Left kidney (tissue), 8 donors: ENCODE measurements at places on chromosomes 6 and 20.

DNA sequence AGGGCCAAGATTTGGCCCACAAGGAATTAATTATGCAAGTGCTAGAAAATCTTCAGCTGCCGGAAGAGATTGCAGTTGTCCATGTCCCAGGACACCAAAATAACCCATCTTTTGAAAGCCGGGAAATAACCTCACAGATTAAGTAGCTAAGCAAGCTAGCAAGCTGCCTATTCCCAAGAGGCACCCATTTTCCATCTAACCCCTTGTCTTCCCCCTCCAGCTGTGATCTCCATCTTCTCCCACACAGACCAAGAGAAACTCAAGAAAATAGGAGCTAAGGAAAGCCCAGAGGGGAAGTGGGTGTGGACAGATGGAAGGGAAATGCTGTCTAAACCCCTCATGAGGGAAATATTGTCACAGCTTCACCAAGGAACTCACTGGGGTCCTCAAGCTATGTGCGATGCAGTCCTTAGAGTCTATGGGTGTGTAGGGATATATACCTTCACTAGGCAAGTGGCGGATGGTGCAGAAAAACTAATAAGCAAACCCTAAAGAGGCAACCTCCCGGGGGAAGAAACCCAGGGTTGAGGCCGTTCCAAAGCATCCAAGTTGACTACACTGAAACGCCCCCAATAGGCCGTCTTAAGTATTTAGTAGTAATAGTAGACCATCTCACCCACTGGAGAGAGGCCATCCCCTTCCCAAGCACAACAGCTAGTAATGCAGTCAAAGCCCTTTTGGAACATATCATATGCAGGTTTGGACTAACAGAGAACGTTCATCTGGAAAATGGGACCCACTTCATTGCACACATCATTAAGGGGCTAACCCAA lies 64.3 kb upstream of the PRSS16 start:
- no peak for DNase-seq

DNA sequence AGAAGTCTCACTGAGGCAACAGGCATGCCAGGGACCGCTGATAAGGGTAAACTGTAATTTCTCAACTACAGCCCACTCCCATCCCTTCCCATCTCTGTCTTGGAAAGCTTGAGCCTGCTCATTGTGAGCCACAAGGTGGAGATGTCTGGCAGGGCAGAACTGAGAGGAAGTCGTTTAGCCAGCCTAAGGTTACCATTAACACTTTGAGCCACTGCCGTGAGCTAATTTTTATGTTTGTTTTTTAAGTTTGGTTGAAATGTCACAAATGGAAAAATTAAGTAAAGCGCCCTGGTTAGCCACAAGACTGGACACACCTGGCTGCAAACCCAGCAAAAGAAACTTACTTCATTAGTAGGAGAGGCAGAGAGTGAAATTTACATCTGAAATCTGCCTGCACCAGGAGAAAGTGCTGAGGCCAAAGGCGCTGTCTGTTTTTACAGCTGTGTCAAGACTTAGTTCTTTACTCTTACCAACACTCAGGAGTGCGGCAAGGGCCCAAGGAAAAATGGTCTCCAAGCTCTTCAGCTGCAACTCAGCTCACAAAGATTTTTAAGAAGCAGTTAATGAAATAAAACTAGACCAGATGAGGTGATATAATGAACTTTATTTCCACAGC lies 50.0 kb upstream of the FAM83C start:
- no peak for DNase-seq

DNA sequence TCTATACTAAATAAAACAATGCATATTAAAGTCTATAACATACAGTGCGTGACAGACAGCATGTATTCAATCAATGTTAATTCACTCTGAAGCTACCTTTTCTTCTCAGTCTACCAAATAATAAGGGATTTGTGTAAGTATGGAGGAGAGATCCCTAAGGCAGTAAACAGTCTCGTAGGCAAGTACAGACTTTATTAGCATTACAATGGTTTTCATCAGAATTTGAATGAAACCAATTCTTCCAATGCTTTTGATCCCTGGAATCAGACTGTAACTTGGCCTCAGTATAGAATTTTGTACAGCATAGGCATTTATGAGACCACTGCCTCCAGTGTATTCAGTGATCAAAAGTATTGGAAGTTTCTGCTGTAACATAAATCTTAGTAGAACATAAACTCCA lies 19.5 kb downstream of the LYRM4 start:
- DNase-seq: no peak

GRCh38 chr6:134840086-134840867 lies 109.6 kb downstream of the ALDH8A1 start:
- DNase-seq: no peak

DNA sequence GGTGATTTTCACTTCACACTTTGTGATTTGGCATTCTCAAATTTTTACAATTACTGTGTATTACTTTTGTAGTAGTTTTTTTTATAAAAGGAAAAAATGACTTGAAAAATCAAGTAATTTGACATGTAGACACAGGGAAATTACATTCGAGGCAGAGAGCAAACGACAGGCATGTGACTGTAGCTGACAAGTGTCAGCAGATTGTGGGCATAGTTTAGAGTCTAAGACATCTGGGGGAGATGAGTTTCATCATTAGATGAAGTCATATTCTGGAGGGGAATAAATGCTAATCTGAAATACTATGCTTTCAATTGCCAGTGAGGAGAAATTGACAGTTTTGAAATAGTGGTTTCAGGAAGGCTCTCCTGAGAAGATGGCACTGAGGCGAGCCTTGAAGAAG lies 126.0 kb downstream of the MTHFD1L start:
- no peak for DNase-seq

DNA sequence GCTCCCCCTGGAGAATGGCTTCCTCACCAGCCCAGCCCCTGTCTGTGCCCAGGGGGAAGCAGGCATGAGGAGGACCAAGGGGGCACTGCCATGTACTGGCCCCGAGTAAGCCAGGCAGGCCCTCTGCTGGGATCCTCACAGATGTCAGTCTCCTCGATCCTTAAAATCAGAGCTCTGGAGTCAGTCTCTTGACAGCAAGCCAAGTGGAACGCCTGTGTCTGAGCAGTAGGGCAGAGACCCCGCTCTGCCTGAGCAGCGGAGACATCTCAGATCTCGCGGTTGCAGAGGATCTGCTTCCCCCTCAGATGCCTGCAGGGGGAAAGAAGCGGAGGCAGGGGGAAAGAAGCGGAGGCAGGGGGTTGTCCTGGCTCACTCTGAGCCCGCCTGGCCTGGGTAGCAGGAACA lies 92.6 kb downstream of the SNX5 start:
- peak; percentile 63 for DNase-seq

DNA sequence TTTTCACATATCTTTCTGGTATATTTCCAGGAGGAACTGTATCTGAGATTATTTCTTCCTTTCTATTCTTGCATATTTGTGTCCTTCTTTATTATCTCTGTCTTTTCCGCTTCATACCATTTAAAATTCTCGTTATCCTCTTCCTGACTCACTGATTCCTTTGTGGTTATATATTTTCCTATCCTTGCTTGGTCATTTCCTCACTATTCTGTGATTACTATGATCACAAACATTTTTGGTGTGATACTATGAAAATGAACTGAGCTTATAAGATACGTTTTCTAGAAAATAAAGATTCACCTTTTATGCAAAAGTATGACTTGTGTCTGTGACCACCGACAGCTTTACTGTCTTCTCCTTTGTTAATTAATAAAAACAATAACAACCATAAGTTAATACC lies 26.5 kb upstream of the MYCT1 start:
- no peak for DNase-seq

GRCh38 chr6:128394167-128394566 lies 126.2 kb downstream of the PTPRK start:
- DNase-seq: no peak

DNA sequence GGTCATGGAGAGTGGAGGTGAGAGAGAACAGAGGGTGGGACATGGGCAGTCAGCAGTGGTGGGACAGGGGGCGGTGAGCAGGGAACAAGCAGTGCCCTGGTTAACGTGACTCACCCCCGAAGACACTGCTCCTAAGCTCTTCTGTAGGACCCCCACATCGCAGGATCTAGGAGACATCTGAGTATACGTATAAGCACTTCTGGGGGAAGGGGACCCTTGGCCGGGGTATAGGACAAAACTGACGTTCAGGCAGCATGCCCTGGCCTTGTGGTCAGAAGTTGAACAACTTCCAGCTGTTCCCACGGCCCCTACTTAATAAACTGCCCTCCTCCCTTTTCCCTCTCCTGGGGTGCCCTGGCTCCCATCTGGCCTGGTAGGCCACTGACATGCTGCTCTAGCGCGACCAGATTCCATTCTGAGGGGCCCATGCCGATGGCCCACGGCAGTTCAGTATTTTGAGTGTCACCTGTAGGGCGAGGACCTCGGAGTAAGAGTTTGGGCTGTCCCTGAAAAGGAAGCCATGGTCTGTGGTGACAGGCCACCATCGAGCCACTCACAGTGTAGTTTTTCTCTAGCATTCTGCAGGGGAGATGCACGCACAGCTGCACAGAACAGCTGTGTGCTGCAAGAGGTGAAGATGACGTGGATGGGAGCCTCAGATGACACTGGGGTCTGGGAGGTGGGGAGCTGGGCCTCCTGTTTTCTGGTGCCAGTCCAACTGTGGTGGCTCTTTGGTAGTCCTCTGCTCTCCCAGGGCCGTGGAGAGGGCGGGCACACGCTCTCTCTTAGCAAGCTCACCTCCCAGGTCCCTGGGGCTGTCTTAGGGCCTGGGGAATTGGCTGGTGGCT lies 38.4 kb downstream of the PPP1R3G start:
- DNase-seq: no peak

DNA sequence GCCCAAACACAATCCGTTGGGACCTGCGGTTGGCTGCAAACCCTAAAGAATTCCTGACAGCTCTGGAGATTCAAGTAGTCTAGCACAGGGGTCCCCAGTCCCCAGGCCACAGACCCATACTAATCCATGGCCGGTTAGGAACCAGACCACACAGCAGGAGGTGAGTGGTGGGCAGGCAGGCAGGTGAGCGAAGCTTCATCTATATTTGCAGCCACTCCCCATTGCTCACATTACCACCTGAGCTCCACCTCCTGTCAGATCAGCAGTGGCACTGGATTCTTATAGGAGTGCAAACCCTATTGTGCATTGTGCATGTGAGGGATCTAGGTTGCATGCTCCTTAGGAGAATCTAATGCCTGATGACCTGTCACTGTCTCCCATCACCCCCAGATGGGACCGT lies 16.6 kb downstream of the TFEB start:
- no peak for DNase-seq

- peak; percentile 60 for DNase-seq
Observed at GRCh38 chr20:48198929-48199451, 413.7 kb upstream of the SULF2 start.

DNA sequence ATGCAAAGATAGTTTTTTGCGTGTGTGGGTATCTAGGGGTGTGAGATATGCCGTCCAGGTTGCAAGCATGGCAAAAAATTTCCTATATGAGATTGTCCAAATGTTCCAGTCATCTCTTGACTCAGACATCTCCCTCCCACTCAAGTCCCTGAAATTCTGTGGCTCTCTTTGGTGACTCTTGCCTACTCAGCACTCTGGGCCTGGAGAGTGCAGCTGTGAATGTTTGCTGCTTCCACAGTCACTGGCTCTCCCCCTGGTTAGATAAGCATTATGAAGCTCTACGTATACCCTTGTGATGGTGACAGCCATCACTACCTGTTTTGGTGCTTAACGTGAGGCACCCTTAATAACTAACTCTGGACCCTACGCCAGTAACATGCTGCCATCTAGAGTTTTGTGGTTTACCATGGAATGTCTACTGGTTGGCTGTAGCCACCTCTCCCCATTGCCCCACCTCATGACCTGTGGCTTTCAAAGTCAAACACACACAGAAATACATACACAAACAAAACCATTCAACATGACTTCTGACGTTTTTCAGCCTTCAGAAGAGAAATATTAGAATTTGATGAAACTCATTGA lies 621.9 kb upstream of the CITED2 start:
- DNase-seq: no peak

- no peak for DNase-seq
Observed at GRCh38 chr6:84065693-84066290, 32.2 kb downstream of the MRAP2 start.

- no peak for DNase-seq
Observed at GRCh38 chr6:42896178-42896719, 16.8 kb downstream of the RPL7L1 start.

- no peak for DNase-seq
Observed at GRCh38 chr6:113055061-113055460, 707.9 kb downstream of the RFPL4B start.

DNA sequence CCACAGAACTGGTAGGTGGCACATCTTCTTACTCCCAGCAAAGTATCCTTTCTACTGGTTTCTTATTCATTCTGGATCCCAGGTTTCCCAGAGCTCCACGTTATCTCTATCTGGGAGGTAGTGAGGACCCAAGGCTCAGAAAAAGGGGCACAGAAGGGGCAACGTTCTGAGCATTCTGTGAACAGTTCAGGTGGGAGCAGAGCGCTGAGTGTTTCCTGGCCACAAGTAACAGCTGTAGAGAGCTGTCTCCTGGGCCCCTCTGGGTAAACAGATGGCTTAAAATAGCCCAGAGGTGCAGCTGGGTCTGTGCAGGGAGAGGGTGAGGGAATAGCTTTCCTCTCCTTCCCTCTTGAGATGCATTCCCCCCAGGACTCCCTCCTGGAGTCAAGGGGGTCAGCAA lies 2.1 kb downstream of the APOBEC2 start:
- DNase-seq: no peak

- DNase-seq: peak; percentile 74
Observed at GRCh38 chr20:58892141-58892931, 39.8 kb downstream of the GNAS start.

DNA sequence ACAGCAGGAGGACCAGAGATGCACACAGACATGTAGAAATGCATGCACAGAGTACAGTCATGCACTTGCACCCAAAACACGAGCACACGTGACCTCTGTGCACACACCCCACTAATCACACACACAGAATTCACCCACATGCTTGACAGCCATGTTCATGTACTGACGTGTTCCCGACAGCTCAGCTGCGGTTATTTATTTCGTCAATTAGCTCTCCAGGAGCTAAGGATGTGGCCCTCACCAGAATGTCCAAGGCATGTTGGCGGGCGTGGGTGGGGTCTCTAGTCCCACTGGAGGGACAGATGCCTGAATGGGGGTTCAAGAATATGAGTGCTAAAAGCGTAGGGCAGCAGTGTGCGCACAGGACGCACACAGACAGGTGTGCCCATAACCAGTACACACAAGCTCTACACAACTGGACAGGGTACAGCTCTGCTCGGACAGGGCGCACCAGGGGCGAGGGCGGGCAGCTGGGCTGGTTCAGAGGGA lies 571 bp upstream of the PRPF6 start:
- DNase-seq: no peak

GRCh38 chr6:159760602-159761057 lies 1.2 kb upstream of the ACAT2 start:
- no peak for DNase-seq

DNA sequence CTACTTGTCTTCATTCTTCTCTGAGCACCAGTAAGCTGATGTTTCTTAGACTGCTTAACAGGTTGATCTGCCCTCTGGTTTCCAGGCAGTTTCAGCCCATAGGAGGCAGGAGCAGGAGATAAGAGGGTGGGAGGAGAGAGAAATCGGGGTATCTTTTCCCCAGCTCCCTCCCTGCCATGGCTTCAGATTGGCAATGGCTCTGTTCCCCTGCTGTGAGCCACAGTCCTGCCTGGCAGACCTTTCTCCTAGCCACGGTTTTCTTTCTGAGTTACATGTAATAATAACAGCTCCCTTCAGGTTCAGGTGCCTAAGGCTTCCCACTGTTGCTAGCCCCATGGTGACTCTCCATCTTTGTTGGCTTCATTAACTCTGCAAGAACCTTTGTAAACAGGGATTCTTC lies 115.3 kb downstream of the CD83 start:
- no peak for DNase-seq

GRCh38 chr6:158643836-158644230 lies 710 bp downstream of the DYNLT1 start:
- no peak for DNase-seq

- DNase-seq: peak; percentile 11
Observed at GRCh38 chr20:50588034-50588736, 78.0 kb downstream of the PTPN1 start.

GRCh38 chr6:150936021-150936555 lies 70.6 kb downstream of the MTHFD1L start:
- no peak for DNase-seq
